ENCODE measurements at places on chromosomes 1 and 21.
A peak's percentile ranks its signal among the peaks of the same experiment; 100 is the strongest.

DNA sequence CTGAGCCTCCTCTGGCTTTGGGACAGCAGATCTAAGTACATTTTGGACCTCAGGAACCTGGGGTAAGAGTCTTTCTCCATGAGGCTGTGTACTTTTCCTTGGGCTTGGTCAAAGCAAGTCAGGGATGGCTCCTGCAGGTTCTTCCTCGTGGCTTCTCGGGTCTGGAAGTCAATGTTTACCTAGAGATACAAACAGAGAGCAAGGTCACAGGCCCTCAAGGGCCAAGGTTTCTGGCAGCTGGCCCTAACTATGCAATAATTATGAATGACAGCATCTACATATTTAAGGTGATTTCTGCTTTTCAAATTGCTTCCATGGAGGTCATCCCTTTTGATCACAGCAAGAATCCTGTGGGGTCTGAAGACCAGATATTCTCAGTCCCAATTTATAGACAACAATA is 37.6 kb downstream of the RGS8 start:
- no peak for DNase-seq

DNA sequence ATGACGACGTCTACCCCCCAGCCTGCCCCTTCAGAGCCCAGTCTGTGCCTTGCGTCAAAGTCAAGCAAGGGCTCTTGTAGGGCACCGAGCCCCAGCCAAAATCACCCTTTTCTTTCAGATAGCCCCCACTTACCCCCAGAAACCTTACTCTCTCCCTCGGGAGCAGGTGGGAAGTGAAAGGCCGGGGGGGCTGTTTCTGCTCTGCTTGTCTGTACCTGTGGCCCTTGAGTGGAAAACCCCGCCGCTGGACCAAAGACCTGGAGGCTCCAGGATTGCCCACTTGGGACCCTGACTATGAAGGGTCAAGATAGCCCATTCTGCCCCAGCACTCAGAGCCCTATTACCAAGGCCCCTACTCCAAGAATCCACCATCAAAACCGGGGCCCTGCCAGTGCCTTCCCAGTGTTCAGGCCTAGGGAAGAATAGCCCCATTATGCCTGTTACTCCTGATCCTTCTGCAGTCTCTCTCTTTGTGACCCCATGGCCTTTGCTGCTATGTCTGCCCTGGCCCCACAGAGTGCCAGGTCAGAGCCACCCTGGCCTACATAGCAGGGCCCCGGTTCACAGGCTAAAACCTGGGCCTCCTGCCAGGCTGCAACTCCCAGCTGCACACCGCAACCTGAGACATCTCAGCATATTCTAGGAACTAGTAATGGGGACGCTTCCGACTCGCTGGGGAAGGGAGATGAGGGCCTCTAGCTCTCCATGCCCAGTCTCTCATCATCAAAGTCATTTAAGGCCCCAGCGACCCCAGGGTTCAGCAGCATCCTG is 22.2 kb upstream of the HPDL start:
- peak; percentile 12 for DNase-seq

GRCh38 chr1:37432716-37433115 is 41.7 kb upstream of the ZC3H12A start:
- no peak for DNase-seq

GRCh38 chr1:8194481-8195227 is 123.3 kb upstream of the SLC45A1 start:
- no peak for DNase-seq

- no peak for DNase-seq
These were observed 731 bp downstream of the TRIM11 start for GRCh38 chr1:228405979-228406228.

- no peak for DNase-seq
These were observed 83.0 kb downstream of the RRAGC start for GRCh38 chr1:38776466-38777065.

- no peak for DNase-seq
These were observed 43.3 kb downstream of the SSBP3 start for GRCh38 chr1:54362881-54363340.

DNA sequence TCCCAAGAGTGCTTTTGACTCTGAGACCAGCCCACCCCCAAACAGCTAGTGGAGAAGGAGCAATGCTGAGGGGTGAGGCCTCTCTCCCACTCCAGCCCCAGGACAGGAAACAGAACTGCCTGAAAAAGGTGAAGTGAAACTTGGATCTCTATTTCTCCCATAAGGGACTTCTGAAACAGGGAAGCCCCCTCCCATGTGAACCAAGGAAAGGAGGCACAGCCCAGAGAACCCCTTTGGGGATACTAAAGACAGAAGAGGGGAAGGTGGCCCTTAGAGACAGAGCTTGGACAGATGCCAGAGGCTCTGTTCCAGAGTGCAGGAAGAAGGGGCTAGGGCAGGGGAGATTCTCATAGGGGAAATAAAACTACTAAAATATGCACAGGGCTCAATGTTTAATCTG is 2.9 kb downstream of the TNFAIP8L2 start:
- DNase-seq, result no peak

DNA sequence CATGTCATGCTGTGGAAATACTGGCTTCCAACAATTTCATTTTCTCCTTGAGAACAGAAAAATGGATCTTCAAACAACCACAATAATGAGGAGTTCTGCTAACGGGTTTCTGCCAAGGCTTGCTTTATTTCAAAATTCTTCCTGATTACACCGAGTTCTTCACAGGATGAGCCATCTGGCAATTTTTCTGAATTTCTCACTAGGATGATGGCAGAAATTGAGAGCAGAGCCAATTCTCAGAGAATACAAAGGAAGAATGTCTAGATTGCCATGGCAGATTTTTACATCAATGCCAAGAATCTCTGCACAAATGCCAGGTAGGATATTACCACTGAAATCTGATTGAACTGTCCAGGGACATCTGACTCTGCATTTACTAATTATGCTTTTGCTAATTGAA is 619.0 kb upstream of the CHRM3 start:
- DNase-seq, result no peak

DNA sequence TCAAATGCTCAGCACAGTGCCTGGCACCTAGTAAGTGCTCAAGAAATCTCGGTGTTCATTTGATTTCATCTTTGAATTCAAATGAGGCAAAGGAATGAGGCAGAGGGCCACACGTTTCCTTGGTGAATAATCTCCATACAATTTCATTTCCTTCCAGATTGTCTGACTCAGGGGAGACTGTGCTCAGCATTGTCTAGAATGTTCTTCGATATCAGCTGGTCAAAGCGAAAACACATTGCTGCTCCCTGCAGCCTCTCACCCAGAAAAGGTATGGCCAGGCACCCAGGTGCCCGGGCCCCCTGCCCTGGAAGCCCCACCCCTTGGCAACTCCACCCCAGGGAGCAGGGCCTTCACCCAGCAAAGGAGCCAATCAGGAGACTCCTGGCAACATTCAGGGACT is 55.8 kb downstream of the FBXO2 start:
- no peak for DNase-seq

DNA sequence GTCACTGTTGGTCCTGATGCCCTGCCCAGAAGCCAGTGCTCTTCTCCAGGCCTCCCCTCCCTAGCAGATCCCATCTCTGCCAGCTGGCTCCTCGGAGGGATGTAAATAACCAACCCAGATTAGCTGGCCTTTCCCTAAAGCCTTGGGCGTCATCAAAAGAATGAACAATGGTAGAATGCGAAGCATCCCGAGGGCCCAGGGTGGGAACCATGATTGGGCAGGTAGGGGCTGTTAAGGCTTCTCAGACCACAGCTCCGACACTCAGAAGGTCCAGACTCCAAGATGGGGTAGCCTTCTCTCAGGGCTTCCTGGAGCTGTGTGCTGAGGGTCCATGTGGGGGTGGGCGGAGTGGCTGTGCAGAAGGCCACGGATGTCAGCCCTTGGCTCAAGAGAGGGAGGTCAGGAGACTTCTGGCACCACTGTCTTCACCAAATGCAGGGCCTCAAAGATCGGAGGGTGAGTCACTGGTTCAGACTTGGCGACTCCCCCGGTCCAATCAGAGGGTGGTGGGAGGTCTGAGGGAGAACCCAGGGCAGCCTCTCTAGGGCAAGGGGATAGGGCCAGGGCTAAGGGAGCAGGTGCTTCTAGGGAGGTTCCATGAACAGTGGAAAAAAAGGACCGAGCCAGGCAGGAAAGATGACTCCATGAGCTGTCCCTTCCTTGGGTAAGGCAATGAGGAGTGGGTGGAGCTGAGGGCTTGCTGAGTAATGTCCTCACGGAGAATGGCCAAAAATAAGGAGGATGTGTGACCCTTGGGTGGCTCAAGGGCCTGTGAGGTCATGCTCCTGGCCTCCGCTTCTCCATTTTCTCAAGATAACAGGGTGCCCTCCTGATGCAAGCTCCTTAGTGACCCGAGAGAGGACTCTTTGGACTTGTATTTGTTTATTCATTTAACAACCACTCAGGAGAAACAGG is 58.4 kb upstream of the EPS8L3 start:
- no peak for DNase-seq

DNA sequence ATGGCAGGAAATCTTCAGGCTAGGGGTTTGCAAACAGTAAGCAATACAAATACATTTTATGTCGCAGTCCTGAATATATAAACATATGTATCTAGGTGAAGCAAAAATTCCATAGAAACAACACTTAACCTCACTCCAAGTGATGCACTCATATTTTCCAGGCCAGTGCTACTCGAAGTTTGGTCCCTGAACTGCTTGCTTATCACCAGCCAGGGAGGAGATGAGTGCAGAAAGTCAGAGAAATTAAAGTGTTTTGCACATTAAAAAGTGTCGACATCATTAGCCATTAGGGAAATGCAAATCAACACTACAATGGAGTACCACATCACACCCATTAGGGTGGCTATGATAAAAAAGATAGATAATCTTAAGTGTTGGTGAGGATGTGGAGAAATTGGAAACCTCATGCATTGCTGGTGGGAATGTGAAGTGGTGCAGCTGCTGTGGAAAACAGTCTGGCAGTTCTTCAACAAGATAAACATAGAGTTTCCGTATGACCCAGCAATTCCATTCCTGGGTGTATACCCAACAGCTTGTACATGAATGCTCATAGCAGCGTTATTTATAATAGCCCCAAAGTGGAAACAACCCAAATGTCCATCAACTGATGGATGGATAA is 70.5 kb upstream of the CSF1 start:
- no peak for DNase-seq

DNA sequence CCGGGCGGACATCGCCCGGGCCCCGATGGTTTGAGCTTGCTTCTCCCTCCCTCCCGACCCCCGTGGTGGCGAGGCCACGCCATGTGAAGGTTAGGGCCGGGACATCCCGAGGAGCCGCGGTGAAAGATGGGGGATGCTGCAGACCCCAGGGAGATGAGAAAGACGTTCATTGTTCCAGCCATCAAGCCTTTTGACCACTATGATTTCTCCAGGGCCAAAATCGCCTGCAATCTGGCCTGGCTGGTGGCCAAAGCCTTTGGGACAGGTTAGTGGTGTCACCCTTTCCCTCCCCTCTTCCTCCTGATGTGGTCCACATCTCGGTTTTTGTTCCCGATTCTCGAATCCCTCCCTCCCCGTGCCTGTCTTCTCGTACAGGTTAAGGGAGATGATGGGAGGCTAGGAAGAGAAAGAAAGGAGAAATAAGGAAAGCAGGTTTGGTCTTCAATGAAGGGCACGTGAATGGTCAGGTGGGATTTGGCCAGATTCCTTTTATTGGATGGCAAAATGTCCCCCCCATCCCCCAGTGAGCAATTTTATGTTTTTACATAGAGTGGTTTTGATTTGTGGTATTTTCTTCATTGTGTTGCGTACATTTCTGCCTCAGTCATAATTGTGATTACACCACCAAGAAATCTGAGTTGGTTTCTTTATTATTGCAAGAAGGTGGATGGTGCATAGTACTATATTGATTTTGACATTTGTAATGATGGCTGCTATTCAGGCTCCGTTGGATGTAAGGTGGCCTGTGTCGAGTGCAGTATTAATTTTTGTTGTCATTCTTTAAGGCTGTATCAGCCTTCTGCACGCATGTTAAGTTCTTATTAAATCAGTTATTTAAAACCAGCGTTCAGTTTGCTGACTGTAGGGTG is 1.2 kb downstream of the CAMSAP2 start:
- no peak for DNase-seq
